A549 treated with AZD2906 at 1 μM for 4 hours (cell line): ENCODE measurements at places on chromosomes 6 and 20. TPM values are rescaled to one million over a fixed set of nuclear protein-coding genes. Genes with fewer than 3 reads are reported as not detected.

The STX11 gene
- total RNA-seq: 2.1 to 2.7 TPM (median 2.2 TPM) in 5 replicates

The PNPLA1 gene
- total RNA-seq: not detected in 5 replicates

The RUNX2 gene
- total RNA-seq: 1.1 to 1.5 TPM (median 1.3 TPM) in 5 replicates

The MYLIP gene
- 2.1 to 2.7 TPM (median 2.4 TPM) in 5 replicates for total RNA-seq

The RSPO3 gene
- total RNA-seq: 59.5 to 80.5 TPM (median 63.8 TPM) in 5 replicates

The SLC22A1 gene
- 0.73 to 2.3 TPM (median 1.7 TPM) in 5 replicates for total RNA-seq

The CRISP2 gene
- not detected in 5 replicates for total RNA-seq

The PRR18 gene
- 0.11 to 0.25 TPM (median 0.15 TPM) in 5 replicates for total RNA-seq

The LAMA4 gene
- total RNA-seq: 0.71 to 1.3 TPM (median 1.1 TPM) in 5 replicates

The ULBP1 gene
- 0.75 to 1.00 TPM (median 0.93 TPM) in 5 replicates for total RNA-seq

The GTF2H4 gene
- total RNA-seq: 16.1 to 21.6 TPM (median 19.1 TPM) in 5 replicates

The CRYBG1 gene
- 0.47 to 1.2 TPM (median 0.56 TPM) in 5 replicates for total RNA-seq

The DLL1 gene
- total RNA-seq: 0.14 to 0.37 TPM (median 0.23 TPM) in 5 replicates

The CD109 gene
- total RNA-seq: 45.5 to 70.4 TPM (median 63.8 TPM) in 5 replicates

The COL12A1 gene
- total RNA-seq: 3.9 to 6.2 TPM (median 4.8 TPM) in 5 replicates

The KCNB1 gene
- total RNA-seq: 2.8 to 7.6 TPM (median 3.5 TPM) in 5 replicates

The TRIM10 gene
- total RNA-seq: 0.01 TPM in 1 of 5 replicates, not detected in the others

The TNF gene
- total RNA-seq: 0.07 to 0.08 TPM in 2 of 5 replicates, not detected in the others

The ARMC12 gene
- 0.55 to 1.3 TPM (median 0.88 TPM) in 5 replicates for total RNA-seq

The HLA-DPB1 gene
- not detected in 5 replicates for total RNA-seq

The LRP11 gene
- total RNA-seq: 26.7 to 36.0 TPM (median 33.0 TPM) in 5 replicates

The CRISP3 gene
- total RNA-seq: not detected in 5 replicates

The PRRC2A gene
- 66.2 to 87.9 TPM (median 84.6 TPM) in 5 replicates for total RNA-seq

The EPM2A gene
- total RNA-seq: 2.2 to 3.3 TPM (median 2.8 TPM) in 5 replicates

The HLA-DPA1 gene
- 0.05 to 0.11 TPM in 2 of 5 replicates, not detected in the others for total RNA-seq

The HLA-DQB1 gene
- not detected in 5 replicates for total RNA-seq

The NFATC2 gene
- total RNA-seq: 7.4 to 8.9 TPM (median 8.4 TPM) in 5 replicates

The HRH3 gene
- total RNA-seq: 0.02 TPM in 1 of 5 replicates, not detected in the others

The LPA gene
- 0.06 to 0.15 TPM (median 0.07 TPM) in 5 replicates for total RNA-seq

The UBE2C gene
- total RNA-seq: 217 to 241 TPM (median 229 TPM) in 5 replicates

The SERPINB6 gene
- 124 to 133 TPM (median 129 TPM) in 5 replicates for total RNA-seq

The CLVS2 gene
- total RNA-seq: 0.13 to 0.23 TPM (median 0.18 TPM) in 5 replicates

The PET117 gene
- total RNA-seq: 21.9 to 27.3 TPM (median 24.8 TPM) in 5 replicates

The SNX21 gene
- total RNA-seq: 8.7 to 10.8 TPM (median 10.1 TPM) in 5 replicates

The SYTL3 gene
- total RNA-seq: 1.5 to 2.0 TPM (median 1.9 TPM) in 5 replicates

The ELOVL4 gene
- total RNA-seq: 1.4 to 1.7 TPM (median 1.6 TPM) in 5 replicates

The TREM1 gene
- total RNA-seq: 0.09 to 0.33 TPM (median 0.16 TPM) in 5 replicates

The FAM184A gene
- 0.08 TPM in 1 of 5 replicates, not detected in the others for total RNA-seq

The XKR7 gene
- total RNA-seq: 0.01 TPM in 3 of 5 replicates, not detected in the others

The KCNK15 gene
- 0.23 to 0.71 TPM (median 0.53 TPM) in 5 replicates for total RNA-seq

The LPIN3 gene
- total RNA-seq: 12.0 to 16.3 TPM (median 12.9 TPM) in 5 replicates

The BTNL2 gene
- not detected in 5 replicates for total RNA-seq

The EPB41L2 gene
- 30.1 to 42.9 TPM (median 32.9 TPM) in 5 replicates for total RNA-seq

The ADGRB3 gene
- total RNA-seq: not detected in 5 replicates

The TLDC2 gene
- total RNA-seq: not detected in 5 replicates

The FOXQ1 gene
- 2.7 to 5.3 TPM (median 4.8 TPM) in 5 replicates for total RNA-seq

The NMBR gene
- total RNA-seq: not detected in 5 replicates

The SIRPD gene
- not detected in 5 replicates for total RNA-seq

The AFG1L gene
- total RNA-seq: 1.0 to 2.0 TPM (median 1.9 TPM) in 5 replicates

The RFX6 gene
- total RNA-seq: not detected in 5 replicates
